NCI-H2107 (cell line): ENCODE measurements at places on chromosomes 12 and 14.

GRCh38 chr14:80378084-80378690, 166.9 kb upstream of the DIO2 start:
- no peak for DNase-seq

- DNase-seq, result no peak
These were observed 63.9 kb downstream of the FZD10 start for GRCh38 chr12:130226126-130226525.

DNA sequence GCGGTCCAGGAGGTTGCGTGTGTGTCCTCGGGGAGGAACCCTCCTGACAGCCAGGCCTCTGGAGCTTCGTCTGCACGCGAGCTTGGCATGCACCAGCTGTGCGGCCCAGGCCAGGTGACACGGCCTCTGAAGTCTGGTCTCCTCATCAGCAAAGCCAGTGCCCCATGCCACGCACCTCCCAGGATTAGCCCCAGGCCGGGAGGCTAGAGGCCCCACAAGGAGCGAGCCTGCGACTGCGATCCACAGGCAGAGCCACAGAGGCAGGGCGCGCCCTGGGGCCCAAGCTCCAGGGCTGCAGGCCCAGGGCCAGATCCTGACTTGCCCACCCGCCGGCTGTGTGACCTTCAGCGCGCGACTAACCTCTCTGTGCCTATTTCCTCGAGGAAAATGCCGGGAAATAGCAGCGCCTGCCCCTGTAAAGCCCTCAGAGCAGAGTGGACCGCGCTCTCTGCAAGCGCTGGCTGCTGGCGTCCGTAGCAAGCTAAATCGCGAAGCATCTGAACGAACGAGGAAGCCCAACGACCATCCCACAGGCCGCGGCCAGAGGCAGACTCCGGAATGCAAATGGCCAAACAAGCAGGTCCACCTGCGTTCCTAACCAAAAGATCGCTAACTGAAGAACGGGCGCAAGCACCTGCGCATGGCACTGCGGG, 492 bp upstream of the BTBD6 start:
- no peak for DNase-seq

GRCh38 chr12:68455691-68456345, 123.7 kb upstream of the MDM1 start:
- DNase-seq, result no peak

GRCh38 chr12:116480210-116480810, 78.9 kb upstream of the MAP1LC3B2 start:
- no peak for DNase-seq

DNA sequence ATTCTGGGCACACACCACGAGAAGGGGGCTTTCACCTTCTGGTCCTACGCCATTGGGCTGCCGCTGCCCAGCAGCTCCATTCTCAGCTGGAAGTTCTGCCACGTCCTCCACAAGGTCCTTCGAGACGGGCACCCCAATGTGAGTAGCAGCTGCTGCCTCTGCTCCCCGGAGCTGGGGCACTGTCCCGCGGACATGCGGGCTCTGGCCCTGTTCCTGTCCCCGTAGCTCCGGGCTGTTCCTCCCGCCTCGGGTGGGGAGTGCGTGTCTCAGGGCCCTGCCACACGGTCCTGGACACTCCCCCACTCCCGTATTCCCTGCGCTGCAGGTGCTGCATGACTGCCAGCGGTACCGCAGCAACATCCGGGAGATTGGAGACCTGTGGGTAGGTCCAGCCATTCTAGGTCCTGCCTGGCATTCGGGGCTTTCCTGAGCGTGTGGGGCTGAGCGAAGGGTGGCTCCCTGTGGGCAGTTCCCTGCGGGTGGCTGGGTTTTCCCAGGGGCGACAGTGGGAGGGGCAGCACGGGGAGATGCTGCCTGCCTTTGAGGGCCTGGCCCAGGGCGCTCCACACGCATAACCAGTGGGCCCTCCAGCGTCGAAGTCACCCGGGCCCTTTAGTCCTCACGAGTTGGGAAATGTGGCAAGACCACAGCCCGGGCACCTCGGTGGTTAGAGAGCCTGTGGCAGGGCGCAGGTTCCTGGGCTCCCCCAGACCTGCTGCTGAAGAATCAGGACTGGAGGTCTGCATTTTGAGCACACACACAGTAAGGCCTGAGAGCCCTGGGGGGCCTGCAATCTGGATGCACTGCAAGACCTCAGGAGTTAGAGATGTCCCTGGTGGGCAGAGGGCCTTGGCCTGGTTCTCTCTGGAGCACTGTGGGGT, 13.5 kb downstream of the HIP1R start:
- no peak for DNase-seq

DNA sequence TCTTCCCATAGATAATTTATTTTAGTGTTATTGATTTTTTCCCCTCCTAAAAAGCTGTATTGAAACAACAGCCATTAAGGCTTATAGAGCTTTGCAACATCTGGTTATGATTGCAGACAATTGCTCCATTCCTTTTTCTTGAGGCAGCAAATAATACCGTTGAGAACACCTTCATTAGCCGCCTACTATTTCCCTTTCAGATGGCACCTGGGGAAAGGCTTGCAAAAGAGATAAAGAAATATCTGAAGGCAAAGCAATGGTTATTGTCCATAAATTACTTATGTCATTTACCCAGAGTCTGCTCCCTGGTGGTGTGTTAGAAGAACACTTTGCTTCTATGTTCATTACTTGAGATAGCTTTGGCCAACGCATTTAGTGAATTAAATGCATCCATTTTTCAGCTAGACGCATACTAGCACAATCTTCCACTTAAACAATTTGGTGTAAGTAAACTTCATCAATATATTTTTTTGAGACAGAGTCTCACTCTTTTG, 377.8 kb downstream of the KCNH5 start:
- no peak for DNase-seq

- DNase-seq, result no peak
These were observed 75.3 kb upstream of the C14orf180 start for GRCh38 chr14:104504172-104504735.

DNA sequence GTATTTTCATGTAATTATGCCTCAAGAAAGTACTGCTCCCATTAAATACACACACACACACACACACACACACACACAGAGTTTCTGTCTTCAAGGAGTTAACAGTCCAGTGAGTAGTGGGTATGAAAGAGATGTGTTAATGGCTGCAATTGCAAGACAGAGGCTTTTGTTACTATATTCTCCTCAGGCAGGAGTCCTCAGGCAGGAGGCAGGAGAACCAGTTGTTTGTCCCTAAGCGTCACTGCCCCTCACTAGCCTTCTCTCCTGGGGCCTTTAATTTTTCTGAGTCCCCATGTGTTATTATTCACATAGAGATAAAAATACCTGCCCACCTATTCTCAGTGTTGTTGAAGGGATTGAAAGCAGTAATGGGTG, 31.2 kb downstream of the DAD1 start:
- no peak for DNase-seq

GRCh38 chr14:22497671-22498093, 91.3 kb downstream of the DAD1 start:
- DNase-seq, result no peak

GRCh38 chr14:95045106-95045701, 112.1 kb downstream of the DICER1 start:
- DNase-seq, result no peak

DNA sequence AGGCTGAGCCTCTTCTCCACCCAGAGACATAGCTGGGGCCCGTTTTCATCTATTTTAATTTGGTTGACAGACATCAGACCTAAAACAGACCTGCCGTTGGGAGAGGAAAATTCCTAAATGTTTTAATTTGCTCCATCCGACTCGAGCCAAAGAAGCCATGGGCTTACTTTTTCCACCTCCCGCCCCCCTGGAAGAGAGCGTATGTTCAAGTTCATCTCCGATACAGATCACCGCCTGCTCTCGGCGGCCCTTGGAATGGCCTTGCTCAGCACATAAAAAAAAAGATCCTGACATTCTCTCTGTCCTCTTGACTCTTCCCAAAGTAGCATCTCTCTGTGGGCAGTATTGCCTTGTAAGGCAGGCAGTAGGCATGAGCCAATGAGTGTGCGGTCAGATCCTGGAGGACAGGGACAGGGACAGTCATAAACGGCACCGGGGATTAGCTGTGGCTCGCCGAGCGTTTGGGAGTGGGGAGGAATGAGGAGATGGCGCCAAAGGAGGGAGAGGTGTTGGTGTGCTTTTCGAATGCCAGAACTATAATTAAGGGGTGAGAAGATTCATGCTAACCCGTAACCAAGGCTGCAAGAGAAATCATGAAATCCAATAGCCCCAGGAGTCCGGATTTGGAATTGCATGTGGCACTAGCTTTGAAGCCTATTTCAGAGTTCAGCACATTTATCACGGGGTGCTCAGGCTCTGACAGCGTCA, 47.9 kb upstream of the MEG3 start:
- DNase-seq, result no peak

- DNase-seq, result no peak
These were observed 70.2 kb upstream of the TBX5 start for GRCh38 chr12:114476159-114476558.

GRCh38 chr12:111242184-111242583, 126.7 kb downstream of the PHETA1 start:
- DNase-seq, result no peak

DNA sequence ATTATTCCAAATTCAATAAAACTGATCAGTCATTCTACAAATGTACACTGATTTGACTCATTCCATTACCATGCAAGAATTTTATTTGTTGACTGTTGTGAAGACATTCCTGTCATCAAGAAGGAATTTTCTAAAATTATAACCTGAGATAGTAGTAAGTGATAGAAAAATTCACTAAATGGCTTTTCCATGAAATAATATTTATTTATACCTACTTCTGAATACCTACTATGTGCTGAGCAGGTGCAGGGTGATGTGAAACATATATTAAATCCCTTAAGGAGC, 841.7 kb downstream of the NRXN3 start:
- no peak for DNase-seq

- no peak for DNase-seq
These were observed 3.7 kb downstream of the ABHD12B start for GRCh38 chr14:50875359-50876070.

DNA sequence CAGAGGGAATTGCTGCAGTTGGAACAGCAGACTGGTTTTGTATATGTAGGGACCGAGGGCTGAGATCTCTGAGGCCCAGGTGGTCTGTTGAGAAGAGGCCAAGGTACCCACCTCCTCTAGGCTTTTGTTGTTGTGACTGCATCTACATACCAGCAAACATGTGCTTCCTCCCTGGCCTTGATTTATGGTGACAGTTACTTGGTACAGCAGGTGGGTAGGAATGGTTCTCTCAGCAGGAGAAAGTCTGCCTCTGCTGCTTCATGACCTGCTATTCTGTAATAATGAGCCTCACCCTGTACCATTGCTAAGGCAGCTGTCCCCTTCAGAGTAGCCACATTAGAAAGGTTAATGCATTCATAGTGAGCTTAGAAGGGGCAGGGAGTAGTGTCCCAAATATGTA, 196.7 kb upstream of the PELI2 start:
- no peak for DNase-seq

DNA sequence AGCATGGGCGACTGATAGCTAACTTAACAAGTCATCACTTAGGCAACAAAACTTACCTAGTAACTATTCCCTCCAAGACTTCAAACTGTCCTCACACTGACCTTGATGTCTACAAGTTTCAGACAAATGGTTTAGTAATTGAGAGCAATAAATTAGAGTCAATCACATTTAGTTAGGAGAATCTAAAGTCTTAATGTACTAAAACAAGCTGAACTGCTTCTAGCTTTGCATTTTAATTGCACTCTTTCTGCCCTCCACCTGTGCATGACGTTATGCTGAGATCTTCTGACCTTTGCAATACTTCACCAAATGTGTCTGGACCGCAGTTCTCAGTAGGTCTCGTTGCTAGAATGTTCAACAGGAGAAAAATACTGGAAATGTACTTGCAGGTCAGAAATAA, 158.0 kb downstream of the PIK3C2G start:
- DNase-seq, result no peak

DNA sequence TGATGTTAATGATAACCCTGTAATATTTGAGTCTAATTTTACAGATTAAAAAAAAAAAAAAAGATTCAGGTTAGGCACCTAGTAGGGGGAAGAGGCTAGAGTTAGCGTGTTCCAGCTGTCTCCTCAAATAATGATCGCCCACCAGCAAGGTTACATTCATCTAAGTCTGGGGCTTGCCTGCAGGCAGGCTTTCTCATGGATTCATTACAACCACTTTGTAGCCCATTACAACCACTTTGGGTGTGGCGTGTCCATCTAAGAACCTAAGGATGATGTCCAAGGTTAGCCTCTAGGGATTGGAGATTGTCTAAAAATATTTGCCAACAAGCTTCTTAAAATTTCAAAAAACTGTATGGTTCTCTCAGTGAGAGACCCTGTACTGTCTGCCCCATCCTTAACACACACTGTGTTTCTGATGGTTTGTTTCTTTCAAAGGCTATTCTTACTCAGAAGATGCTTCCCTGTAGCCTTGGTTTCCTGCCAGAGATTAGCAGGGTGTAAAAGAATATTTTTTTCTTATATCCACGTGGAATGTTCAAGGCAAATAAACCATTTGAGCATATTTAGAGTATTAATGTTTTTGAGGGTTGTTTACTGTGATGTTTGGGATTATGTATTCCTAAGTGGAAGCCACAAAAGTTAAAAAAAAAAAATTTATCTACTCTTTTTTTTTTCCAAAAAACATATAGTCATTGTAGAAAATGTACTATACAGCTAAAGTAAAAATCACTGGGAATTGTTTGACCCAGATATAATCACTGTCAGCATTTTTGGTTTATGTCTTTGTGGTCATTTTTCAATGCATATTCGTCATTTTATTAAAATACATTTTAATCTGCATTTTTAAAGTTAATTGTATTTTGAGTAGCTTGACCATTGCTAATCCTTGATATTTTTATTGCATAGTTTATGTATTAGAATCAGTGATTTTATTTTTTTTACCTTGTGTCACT, 1.7 kb downstream of the DYNC1H1 start:
- DNase-seq, result no peak

DNA sequence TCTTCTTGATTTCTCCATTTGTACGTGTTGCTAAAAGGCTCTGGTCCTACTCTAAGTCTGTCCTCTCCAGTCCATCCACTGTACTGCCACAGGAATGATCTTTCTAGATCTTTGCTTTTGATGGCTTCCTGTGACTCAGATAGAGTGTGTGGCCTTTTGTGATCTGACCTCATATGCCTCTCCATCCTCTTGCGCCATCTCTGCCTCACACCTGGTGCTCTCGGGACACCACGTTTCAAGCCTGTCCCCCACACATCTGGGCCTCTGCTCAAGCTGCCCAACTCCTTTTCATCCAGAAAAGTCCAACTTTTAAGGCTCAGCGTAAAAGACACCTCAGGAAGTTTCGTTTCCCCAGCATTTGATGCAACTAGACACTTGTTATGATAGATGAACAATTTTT, 39.0 kb downstream of the DCAF4 start:
- DNase-seq, result no peak

- no peak for DNase-seq
These were observed 110.0 kb upstream of the RESF1 start for GRCh38 chr12:31849090-31849687.

- no peak for DNase-seq
These were observed 40.3 kb downstream of the EVL start for GRCh38 chr14:100105357-100106169.

DNA sequence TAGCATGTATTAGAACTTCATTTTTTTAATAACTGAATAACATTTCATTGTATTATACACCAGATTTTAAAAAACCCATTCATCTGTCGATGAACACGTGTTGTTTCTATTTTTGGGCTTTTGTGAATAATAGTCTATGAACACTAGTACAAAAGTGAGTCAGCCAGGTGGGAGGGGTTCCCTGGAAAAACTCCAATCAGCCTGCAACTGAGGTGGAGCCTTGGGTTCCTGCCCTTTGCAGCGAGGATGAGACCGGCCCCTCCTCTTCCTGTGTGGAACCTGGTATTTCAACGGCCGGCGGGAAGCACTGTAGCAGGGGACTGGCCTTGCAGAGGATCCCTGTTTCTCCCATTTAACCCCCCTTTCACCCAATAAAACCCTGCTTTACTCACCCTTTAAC, 56.1 kb downstream of the LMNTD1 start:
- DNase-seq, result no peak
